ENCODE measurements at places on chromosomes 12 and 14. TPM values are rescaled to one million over a fixed set of nuclear protein-coding genes. Genes with fewer than 3 reads are reported as not detected.

The ANO6 gene
- 51.4 TPM for total RNA-seq

The HOXC10 gene
- 1.4 TPM for total RNA-seq

The FOXG1 gene
- not detected for total RNA-seq

The APPL2 gene
- 24.3 TPM for total RNA-seq

DNA sequence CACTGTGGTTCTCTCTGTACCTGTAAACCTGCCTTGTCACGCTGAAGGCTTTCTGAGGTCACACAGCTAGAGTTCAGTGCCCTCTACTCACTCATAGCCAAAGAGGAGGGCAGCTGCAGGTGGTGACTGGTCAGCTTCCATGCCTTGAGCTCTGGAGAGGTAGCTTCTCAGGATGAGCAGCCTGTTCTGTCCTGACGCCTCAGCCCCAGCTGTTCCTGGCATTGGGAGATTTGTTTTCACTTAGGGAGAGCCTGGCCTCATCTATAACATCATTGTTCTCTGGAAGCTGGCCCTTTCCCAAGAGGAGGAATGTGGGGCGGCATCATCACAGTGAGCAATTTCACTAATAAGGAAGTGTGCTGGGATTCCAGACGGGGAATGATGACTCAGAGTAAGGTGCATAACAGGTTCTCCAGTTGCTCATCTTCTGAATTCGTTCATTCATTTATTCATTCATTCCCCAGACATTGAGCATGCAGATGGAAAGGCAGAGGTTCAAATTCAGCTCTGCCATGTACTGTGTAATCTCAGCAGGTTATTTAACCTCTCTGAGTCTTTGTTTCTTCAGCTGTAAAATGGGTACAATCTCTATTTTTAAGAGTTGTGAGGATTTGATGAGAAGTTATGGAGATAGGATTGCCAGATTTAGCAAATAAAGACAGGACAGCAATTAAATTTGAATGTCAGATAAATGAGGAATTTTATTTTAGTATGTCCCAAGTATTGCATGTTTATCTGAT, 255.8 kb upstream of the CRY1 start:
- peak; percentile 98 for DNase-seq

GRCh38 chr14:32102152-32102787, 25.2 kb downstream of the ARHGAP5 start:
- no peak for DNase-seq

DNA sequence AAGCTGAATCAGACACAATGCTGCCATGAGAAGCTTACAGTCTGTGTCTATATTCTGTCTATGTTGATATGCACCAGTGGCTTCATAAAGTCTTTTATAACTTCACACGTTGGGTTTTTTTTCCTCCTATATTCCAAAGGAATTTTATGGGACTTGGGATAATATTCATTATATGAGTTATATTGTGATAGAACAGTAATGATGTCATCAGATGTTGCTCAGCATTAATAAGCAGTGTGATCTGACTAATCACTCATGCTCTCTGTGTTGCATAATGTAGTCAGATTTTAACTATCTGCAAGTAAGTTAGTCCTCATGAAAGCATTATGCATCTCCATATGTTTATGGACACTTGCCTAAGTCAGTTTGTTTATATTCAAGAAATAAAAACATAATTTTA, 159.6 kb downstream of the PLCZ1 start:
- no peak for DNase-seq

DNA sequence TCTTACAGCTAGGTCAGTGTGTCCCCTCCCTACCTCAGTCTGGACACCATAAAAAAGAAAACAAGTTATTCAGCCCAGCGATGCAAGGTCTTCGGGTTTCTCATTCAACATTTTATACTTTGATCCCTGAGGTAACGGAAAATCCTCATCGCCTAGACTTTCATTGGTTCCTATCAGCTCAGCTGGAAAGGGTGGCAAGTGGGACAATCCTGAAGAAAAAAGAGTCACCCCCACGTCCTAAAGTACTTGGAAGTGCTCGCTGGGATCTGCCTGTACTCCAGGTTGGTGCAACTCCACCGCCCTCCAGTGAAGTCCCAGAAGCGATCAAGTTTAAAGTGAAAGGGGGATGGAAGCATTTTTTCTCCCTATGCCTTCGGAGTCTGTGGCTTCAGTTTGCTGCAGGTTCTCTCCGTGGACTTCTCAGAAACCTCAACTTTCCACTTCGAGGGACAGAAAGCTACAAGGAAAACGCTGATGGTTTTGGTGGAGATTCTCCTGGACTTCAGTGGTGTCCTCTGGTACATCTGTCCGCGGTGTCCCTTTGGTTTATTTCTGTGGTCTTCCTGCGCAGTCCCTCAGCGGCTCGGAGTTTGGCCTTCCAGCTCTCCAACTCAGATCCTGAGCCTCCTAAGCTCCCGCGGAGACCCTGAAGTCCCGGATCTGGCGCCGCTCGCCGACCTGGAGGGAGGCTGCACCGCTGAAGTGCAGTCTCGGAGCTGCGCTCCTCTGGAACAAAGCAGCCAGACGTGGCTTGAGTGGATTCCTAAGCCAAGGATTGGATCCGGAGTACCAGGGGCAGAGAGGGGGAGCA, 1.8 kb upstream of the LRFN5 start:
- peak; percentile 25 for DNase-seq

- DNase-seq: no peak
Measured at GRCh38 chr14:50999726-51000125, 55.4 kb upstream of the PYGL start.

DNA sequence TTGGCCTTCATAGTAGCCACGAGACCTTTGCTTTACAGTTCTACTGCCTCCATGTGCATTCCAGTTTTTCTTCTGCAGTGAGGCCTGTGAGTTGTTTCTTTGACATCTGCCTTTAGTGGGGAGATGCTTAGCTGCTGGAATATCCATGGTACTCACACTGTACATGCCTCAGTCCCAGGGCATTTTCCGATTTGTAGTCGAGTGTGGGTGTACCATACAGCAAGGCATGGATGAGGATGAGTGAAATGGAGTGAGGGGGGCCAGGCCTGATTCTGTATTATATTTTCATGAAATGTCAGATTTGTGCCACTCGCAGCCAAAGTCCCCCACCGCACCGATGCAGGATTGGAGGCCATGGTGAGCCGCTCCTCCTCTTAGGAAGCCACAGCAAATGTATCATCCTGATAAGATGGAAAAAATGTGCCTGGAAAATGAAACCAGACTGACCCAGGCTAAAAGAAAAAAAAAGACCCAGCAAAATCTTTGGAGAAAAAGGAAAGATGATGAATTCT, 173.0 kb downstream of the ADGRD1 start:
- DNase-seq: no peak

GRCh38 chr12:42097971-42098370, 46.7 kb downstream of the GXYLT1 start:
- DNase-seq: no peak

DNA sequence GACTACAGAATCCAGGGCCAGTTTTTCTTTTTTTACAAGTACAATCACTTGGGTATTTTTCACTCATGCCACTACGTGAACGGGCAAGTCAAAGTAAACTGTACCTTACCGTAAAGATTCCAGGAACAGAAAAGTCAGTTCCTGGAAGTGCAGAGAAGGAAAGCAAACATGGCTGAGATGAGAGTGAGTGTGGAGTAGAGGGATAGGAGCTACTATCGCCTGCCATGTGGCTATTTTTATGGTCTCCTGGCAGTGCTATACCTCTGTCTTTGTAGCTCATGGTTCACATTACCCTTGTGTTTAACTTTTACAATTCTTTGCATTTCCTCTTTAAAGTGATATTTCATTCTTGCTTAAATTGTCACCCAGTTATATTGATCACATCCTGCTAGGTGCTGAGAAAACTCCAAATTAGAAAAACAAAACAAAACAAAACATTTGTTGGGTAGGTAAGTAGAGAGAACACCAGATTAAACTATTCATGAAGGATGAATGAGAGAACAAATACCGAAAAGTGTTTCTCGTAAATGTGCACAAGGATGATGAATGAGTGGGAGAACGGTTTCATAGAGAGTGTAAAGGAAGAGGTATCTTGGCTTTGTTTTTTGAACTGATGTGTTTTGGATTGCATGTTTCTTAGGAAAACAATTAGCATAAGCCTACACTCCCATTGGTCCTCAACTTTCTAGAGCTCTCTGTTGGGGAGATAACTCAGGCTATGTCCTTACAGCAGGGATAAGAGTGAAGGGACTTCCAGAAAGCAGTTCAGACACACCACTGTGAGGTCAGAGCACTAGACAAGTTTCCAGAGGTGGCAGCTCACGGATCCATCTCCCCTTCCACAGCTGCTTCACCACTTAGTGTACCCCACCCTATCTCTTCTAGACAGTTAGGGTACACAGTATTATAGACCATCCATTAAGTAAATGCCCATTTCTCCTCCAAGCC, 163.7 kb downstream of the IPO8 start:
- no peak for DNase-seq

GRCh38 chr12:27657296-27657695, 39.0 kb upstream of the REP15 start:
- no peak for DNase-seq

- peak; percentile 90 for DNase-seq
Measured at GRCh38 chr12:53099071-53099882, 1.8 kb downstream of the IGFBP6 start.

DNA sequence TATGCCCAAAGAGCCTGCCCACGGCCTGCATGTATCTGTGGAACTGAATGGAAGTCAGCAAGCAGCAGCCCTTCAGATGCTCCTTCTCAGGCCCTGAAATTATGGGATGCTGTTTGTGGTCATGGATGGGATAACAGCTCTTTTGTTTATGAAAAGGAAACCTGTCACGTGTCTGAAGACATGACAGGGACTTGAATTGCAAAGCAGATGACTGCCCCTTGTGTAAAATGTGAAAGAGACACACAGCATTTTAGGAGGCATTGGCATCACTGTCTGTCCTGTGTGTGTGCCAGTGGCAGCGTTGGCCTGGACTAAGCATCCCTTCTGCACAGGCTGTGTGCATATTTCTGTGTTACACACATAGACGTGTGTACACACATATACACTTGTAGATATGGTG, 192.1 kb downstream of the VRK1 start:
- no peak for DNase-seq

Measured in PC-9 (cell line).